ENCODE measurements at places on chromosomes 3 and 15.

- DNase-seq, result no peak
Measured at GRCh38 chr3:127043731-127044510, 61.0 kb downstream of the PLXNA1 start.

GRCh38 chr15:25884370-25884769 lies 21.2 kb upstream of the ATP10A start:
- DNase-seq, result no peak

GRCh38 chr3:159669766-159670165 lies 318.9 kb upstream of the IL12A start:
- no peak for DNase-seq

DNA sequence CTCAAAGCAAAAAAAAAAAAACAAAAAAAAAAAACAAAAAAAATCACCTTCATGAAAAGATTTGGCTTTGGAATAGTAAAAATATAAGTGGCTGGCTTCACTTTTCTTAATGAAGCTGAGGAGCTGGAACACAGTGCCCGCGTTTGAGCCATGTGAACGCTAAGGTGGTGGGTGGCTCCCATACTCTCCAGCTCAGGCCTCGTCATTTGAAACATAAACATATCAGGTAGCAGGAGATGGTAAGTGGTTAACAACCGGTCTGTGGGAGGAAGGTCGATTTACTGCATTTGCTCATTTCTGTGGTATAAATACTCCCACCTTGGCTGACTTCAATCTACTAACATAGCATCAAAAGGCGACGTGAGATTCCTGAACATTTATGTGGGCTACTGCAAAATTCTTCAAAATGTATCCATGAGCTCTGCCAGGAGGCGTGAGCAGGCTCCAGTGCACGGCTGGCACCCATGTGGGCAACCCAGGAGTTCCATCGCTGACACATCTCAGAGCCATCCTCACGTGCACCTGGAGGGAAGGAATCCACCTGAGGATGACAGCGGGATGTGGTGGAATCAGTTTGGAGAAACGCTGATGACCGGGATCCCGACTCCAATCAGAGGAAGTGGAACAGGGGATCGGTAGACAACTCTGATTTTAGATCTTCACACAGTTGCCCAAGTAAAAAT lies 157.6 kb downstream of the ATP10A start:
- no peak for DNase-seq

DNA sequence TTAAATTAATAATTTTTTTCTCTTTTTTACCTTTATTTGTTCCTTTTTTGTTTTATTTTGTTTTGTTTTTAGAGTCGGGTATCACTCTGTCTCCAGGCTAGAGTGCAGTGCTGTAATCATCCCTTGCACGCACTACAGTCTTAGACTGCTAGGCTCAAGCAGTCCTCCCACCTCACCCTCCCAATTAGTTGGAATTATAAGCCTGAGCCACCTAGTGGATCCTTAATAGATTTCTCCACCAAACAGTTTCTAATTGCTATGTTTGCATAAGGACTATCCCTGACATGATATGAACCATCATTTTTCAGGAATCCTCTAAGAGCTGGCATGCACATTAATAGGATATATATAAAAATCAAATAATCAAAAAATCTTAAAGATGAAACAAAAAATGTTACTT lies 993.2 kb downstream of the OTOL1 start:
- DNase-seq, result no peak

GRCh38 chr3:49872801-49873281 lies 3.1 kb upstream of the CAMKV start:
- no peak for DNase-seq

GRCh38 chr15:98085003-98085639 lies 124.6 kb downstream of the ARRDC4 start:
- DNase-seq, result no peak

- no peak for DNase-seq
Measured at GRCh38 chr3:196169836-196170240, 41.4 kb downstream of the ZDHHC19 start.

- DNase-seq, result no peak
Measured at GRCh38 chr3:136110481-136110880, 85.7 kb downstream of the MSL2 start.

All from activated T-helper 1 cell treated with Interleukin-2 at 50 U/mL for 16 hours (primary cell).